H1 (cell line): ENCODE measurements at places on chromosomes 2 and 18.

GRCh38 chr2:218500501-218501060 is 67.6 kb downstream of the USP37 start:
- no peak for DNase-seq

DNA sequence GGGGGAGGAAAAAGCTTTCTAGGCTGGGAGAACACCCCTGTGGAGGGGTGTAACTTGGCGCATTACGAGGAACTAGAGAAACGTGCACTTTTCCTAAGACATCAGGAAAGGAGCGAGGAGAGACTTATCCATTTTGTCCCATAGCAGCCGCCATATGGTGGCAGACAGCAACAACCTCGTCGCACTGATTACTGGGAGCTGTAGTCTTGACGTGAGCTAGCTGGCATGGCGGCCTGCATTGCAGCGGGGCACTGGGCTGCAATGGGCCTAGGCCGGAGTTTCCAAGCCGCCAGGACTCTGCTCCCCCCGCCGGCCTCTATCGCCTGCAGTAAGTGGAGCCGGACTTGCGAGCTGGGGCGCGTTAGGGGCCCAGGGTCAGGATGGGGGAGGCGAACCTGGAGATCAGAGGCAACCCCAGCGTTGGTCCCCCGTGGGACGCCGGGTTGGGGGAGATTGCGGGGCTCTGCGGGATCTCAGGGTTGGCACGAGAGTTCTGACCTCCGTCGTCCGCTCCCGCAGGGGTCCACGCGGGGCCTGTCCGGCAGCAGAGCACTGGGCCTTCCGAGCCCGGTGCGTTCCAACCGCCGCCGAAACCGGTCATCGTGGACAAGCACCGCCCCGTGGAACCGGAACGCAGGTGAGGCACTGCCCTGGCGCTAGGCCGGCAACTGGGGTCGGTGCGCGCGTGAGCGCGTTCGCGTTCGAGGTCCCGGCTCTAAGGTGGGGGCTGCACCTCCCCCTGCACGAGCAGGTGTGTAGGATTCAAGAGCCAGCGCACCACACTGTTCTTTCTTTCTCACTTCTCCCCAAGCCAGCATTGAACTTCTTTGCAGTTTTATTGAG is at the start of gene MRPL19:
MRPL19 (plus strand) TSS at position 201 of the 843 bp plus-strand sequence; CDS start at position 226, 25 bp downstream.
- peak; percentile 78 for DNase-seq

DNA sequence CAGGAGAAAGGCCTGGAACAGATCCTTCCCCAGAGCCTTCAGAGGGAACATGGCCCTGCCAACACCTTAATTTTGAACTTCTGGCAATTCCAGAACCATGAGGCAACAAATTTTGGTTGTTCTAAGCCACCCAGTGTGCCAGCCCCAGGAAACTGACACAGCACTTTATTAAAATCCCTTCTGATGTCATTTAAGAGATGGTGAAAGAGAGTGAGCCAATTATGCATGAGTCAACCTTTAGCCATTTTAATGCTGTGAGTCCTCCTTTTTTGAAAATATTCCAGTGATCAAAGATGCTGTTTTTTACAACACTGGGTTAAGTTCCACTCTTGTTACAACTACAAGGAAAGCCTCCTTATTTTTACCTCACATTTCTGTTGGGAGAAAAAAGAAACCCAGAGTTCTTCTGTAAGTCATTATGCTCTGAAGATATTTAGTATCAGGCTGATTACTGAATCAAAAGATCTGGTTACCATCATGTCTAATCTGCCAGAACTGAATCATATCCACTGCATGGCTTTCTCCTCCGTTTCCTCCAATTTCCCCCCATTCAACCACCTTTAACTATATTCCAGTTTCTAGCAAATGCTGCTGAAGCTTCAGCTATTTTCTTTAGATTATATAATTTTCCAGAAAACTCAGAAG is 235.4 kb downstream of the TXNL1 start:
- no peak for DNase-seq

- no peak for DNase-seq
Measured at GRCh38 chr2:14647714-14648113, 15.2 kb downstream of the LRATD1 start.

DNA sequence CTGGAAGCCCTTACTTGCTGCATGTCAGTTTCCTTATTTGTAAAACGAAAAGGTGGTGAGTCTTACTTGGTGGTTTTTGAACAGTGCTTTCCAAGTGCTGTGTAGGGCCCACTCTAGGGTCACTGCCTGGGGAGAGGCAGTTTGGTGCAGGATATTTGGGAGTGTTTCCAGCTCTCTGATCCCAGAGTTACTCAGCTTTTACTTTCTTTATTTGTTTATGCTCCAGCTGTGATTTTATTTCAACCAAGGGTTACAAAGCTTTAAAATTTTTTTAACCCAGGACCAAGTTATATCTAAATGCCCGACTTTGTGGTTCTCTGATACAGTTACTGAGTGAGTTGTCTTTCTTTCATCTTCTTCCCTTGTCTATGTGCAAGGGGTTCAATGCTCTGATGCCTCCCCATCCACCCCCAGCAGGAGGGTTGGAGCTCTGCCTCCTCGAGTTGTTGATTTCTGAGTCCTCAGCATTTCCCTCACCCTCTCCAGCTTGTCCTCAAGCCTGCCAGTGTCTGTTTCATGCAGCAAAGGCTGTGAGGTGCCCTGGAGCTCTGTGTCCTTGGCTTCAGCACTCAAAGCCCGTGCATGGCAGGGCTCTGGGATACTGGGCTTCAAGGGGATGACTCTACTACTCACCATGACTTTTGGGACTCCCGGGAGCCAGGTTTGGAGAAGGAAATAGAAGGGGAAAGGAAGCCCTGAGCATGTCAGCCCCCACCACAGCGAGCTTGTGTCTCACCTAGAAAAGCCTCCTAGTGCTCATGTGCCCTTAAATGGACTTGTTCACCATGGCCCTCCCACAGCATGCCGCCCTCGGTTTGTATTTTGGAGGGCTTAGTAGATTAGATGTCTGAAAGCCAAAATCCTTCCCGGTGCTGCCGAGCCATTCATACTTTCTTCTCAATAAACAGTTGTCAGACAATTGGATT is 236.8 kb downstream of the SETBP1 start:
- DNase-seq, result no peak

- DNase-seq, result no peak
Measured at GRCh38 chr18:50788284-50788683, 31.5 kb downstream of the MRO start.

- DNase-seq, result peak; percentile 79
Measured at GRCh38 chr2:8882094-8882493, 44.7 kb upstream of the KIDINS220 start.

- no peak for DNase-seq
Measured at GRCh38 chr2:99338029-99338585, 918 bp downstream of the EIF5B start.

DNA sequence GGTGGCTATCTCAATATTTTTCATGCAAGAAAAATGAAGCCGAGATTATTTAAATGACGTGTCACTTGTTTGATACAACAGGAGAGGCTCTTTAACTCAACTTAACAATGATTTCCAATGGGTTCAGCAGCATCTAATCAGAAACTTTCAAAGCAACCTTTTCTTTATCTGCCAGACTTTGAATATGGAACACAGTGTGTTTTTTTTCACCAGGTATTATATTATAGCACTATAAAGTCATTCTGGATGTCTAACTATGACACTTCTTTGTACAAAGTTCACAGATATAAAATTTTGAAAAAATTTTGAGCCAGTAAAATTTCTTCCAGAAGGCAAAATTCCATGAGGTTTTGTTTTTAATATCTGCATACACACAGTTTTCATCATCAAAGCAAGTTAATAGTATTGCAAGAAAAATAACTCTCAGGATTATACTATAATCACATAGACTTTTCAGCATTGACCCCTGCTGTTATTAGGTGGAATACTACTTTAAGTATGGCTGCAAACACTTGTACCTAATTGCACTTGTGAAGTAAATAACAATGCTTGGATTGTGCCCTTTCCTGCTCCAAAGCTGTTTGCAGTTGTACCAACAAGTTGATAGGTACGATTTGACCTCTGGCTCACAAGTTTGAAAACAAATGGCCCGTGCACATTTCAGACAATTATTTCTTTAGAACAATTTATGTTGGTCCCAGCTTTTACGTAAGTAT is 44.0 kb upstream of the DSG1 start:
- no peak for DNase-seq

GRCh38 chr2:220531216-220531615 is 903.8 kb downstream of the SLC4A3 start:
- no peak for DNase-seq

DNA sequence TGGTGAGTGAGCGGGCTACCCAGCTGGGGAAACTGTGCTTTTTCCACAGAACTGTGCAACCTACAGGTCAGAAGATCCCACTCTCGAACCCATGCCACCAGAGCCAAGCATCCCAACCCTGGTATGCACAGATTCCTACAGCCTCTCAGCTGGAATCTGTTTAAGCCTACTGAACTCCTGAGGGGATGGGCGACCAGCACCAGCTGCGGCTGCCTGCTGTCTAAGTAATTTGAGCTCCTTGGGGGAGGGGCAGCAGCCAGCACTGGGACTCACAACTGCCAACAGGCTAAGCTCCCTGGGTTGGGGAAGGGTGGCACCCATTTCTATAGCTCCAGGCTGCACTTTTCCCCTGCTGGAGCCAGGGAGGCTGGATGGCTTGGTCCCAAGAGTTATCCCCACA is 11.8 kb downstream of the CYP27C1 start:
- DNase-seq, result peak; percentile 66

- DNase-seq, result no peak
Measured at GRCh38 chr2:4020649-4021048, 317.3 kb downstream of the DCDC2C start.

GRCh38 chr2:202418511-202418910 is 42.4 kb downstream of the BMPR2 start:
- DNase-seq, result no peak
